ENCODE measurements at places on chromosomes 4 and X.
A peak's percentile ranks its signal among the peaks of the same experiment; 100 is the strongest.

- peak overlapping the region; percentile 60 for H3K27ac ChIP-seq
- no peaks in the 10 kb centered on the region for H3K27me3 ChIP-seq
- no peaks in the 10 kb centered on the region for H3K36me3 ChIP-seq
- DNase-seq = no peak
- no peak overlapping the region for H3K4me3 ChIP-seq
Observed at GRCh38 chrX:17605676-17606075, 131.6 kb upstream of the SCML1 start.

DNA sequence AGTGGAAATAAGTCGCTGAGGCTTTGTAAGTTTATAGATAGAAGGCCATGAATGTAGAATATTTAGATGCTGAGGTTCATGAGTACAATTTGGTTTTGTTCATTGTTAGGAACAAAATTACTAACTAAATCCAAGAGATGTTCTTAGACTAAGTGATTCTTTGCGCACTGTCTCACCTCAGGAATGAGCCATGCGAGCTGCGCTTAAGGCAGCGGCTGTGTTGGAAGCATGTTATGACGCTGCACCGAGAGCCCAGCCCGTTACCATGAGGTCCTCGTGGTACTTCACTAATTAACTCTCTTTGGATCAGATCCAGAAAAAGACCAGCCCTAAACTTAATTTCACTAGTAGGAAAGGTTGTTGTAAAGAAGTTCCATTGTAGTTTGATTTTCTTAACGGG lies 166.2 kb downstream of the RAPGEF2 start:
- DNase-seq = no peak
- H3K4me1 ChIP-seq = no peaks in the 10 kb centered on the region
- H3K27ac ChIP-seq = no peak overlapping the region

DNA sequence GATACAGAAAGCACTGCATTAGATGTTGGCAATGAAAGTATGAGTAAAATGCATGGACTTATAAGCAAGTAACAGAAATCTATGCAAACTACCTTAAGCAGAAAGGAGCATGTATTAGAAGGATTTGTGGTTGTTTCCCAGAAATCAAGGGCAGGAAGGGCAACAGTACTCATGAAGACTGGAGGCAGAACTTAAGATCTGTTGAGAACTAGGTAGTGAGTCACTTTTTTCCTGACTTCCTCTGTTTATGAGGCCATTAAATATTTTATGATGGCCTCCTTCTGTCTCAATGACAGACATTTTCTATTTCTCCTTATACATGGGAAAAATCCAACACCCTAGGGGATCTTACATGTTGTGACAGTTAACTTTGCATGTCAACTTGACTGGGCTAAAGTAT lies 398.2 kb downstream of the MID1IP1 start:
- no peak for DNase-seq
- H3K36me3 ChIP-seq = no peaks in the 10 kb centered on the region
- H3K27me3 ChIP-seq = no peaks in the 10 kb centered on the region
- no peak overlapping the region for H3K4me3 ChIP-seq
- no peaks in the 10 kb centered on the region for H3K4me1 ChIP-seq
- H3K27ac ChIP-seq = no peak overlapping the region

GRCh38 chr4:140659943-140660700 lies 91.4 kb upstream of the UCP1 start:
- H3K4me1 ChIP-seq = no peaks in the 10 kb centered on the region
- no peak overlapping the region for H3K27ac ChIP-seq
- H3K36me3 ChIP-seq = no peaks in the 10 kb centered on the region
- DNase-seq = no peak
- no peaks in the 10 kb centered on the region for H3K27me3 ChIP-seq

DNA sequence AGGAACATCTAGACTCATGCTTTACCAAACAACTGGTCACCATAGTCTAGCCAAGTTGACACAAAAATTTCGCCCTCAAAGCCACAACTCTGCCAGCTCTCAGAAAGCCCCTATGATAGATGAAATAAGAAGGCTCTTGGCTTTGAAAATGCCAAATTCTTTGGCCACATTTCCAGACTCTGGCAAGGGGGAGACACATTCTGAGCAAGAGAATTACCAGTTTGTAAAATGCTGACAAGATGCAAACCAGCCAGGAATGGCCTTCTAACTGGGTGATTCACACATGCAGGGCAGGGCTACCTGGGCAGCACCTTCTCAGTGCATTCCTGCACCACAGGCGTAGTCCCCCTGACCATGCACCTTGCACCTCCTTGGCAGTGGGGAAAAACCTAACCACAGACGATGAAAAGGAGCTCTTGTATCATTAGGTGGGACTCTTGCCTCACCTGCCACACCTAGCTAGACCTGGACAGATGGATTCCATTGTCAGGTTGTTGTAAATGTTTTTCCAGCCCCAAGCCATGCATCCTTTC lies 77.4 kb upstream of the CPEB2 start:
- no peaks in the 10 kb centered on the region for H3K4me1 ChIP-seq
- H3K27ac ChIP-seq = no peak overlapping the region
- DNase-seq = no peak
- H3K36me3 ChIP-seq = no peaks in the 10 kb centered on the region

DNA sequence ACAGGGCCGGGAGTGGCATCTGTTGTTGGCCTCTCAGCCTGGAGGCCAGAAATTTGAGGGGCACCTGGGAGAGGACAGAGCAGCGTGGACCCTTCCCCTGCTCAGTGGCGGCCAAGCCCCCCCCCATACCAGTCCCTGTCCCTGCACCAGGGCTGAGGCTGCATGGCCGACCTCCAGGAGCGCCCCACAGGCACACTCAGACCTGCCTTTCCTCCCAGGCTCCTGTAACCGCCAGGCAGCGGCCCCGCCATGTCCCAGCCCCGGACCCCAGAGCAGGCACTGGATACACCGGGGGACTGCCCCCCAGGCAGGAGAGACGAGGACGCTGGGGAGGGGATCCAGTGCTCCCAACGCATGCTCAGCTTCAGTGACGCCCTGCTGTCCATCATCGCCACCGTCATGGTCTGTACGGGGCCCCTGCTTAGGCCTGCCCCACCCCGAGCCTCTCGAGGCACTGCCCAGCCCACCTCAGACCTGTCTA lies 15.3 kb downstream of the TMEM175 start:
- no peaks in the 10 kb centered on the region for H3K27me3 ChIP-seq
- no peak for DNase-seq
- no peak overlapping the region for H3K27ac ChIP-seq

GRCh38 chr4:174873931-174874330 lies 44.2 kb upstream of the ADAM29 start:
- no peaks in the 10 kb centered on the region for H3K4me1 ChIP-seq
- no peaks in the 10 kb centered on the region for H3K27me3 ChIP-seq
- DNase-seq = no peak
- H3K36me3 ChIP-seq = no peaks in the 10 kb centered on the region

GRCh38 chr4:8438743-8439142 lies 1.8 kb downstream of the ACOX3 start:
- no peaks in the 10 kb centered on the region for H3K27me3 ChIP-seq
- H3K4me3 ChIP-seq = no peak overlapping the region
- no peaks in the 10 kb centered on the region for H3K36me3 ChIP-seq
- no peaks in the 10 kb centered on the region for H3K4me1 ChIP-seq

GRCh38 chr4:173405840-173406606 lies 7.1 kb upstream of the SCRG1 start:
- H3K27ac ChIP-seq = no peak overlapping the region
- no peak for DNase-seq
- no peaks in the 10 kb centered on the region for H3K27me3 ChIP-seq
- H3K4me3 ChIP-seq = no peak overlapping the region
- no peaks in the 10 kb centered on the region for H3K36me3 ChIP-seq

- H3K36me3 ChIP-seq = no peaks in the 10 kb centered on the region
- H3K4me1 ChIP-seq = no peaks in the 10 kb centered on the region
- no peak overlapping the region for H3K4me3 ChIP-seq
- H3K27me3 ChIP-seq = no peaks in the 10 kb centered on the region
- no peak overlapping the region for H3K27ac ChIP-seq
- DNase-seq = no peak
Observed at GRCh38 chrX:49910344-49910743, 12.1 kb upstream of the CLCN5 start.

- H3K27me3 ChIP-seq = no peaks in the 10 kb centered on the region
- peak overlapping the region; percentile 8 for H3K27ac ChIP-seq
- no peaks in the 10 kb centered on the region for H3K36me3 ChIP-seq
- no peaks in the 10 kb centered on the region for H3K4me1 ChIP-seq
- no peak for DNase-seq
Observed at GRCh38 chr4:147407261-147408045, 73.4 kb upstream of the EDNRA start.

DNA sequence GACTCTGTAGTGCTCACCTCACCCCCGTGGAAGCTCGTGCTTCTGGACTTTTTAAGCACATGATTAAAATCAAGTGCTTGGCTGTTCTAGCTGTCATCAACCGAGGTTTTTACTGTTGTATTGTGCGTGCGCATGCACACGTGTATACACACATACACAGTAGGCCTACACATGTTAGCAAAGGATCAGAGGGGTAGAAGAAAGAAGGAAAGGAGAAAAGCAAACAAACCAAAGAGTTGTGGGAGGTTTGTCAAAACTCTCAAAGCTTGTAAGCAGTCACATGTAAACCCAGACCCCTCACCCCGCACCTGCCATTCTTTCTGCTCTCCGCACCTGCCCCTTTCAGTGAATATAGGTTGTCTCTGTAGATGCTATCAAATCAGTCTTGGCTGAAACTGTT lies 311.8 kb downstream of the HS3ST1 start:
- no peaks in the 10 kb centered on the region for H3K4me1 ChIP-seq
- H3K27me3 ChIP-seq = no peaks in the 10 kb centered on the region
- no peak for DNase-seq
- H3K27ac ChIP-seq = no peak overlapping the region
- H3K4me3 ChIP-seq = no peak overlapping the region
- peaks cover 3% of the 10 kb centered on the region for H3K36me3 ChIP-seq

DNA sequence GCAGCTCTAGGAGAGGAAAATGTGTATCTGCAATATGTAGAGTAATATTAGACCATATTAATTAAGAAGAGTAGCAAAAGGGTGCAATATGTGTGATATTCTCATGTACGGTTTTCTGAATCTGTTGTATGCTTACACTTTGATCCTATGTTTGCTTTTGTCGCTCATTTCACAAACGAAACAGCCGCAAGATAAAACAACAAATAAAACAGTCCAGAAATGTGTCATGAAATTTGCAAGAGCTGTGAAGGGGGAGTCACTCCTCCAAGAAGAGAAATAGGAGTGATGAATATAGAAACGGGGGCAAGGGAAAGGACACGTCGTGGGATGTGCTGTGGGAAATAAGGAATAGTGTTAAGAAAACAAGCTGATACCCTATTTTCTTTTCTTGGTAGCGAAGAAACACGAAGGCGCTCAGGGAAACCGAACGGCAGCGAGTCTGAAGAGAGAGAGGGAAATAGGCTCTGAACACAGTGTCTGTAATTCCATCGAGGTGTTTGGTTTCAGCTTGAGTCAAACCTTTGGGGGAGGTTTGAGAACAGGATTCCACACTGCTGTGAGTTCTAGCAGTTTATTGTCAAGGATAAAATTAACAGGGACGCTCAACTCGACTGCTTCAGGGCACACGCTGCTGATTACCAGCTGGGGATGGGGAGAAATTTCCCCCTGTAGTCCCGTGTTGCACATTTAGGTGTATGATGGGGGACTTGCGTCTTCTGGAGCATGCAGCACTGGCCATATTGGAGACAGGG lies 595.6 kb upstream of the TENM3 start:
- H3K36me3 ChIP-seq = no peaks in the 10 kb centered on the region
- no peaks in the 10 kb centered on the region for H3K27me3 ChIP-seq
- DNase-seq = no peak
- H3K4me1 ChIP-seq = no peaks in the 10 kb centered on the region
- H3K4me3 ChIP-seq = no peak overlapping the region

DNA sequence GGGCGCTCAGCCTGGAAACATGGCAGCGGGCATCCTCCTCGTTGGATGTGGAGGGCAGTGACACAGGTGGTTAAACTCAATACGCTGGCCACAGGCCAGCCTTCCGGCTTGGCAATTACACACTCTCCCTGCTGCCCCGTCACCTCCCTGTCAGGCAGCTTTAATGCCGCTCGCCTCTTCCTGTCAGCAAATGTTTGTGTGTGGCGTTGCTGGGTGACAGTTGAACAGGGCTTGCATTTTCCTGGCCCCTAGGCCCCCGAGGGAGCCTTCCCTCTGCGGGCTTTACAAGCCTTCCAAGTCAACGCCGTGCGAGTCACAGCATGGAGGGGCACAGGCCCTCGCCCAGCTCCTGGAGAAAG lies 620.0 kb downstream of the BCOR start:
- DNase-seq = peak; percentile 34
- no peaks in the 10 kb centered on the region for H3K4me1 ChIP-seq
- no peaks in the 10 kb centered on the region for H3K27me3 ChIP-seq
- no peaks in the 10 kb centered on the region for H3K36me3 ChIP-seq

DNA sequence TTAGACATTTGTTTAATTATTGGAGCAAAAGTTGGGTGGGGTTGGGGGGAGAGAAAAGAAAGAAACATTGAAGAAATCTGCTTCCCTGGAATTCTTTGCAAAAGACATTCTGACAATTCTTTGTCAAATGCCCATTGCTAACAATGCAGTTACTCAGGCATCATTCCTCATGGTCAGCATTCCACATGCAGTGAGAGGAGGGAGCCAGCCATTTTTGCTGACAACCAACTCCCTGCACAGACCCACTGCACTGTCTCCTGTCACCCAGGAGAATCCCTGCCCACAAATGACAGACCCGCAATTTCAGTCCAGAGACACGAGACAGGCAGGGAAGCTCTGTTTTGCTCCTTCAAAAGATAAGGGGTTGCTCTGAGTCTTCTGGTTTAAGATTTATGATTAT lies 985.1 kb upstream of the SLIT2 start:
- H3K27ac ChIP-seq = no peak overlapping the region
- no peak overlapping the region for H3K4me3 ChIP-seq
- H3K27me3 ChIP-seq = no peaks in the 10 kb centered on the region
- no peak for DNase-seq
- no peaks in the 10 kb centered on the region for H3K36me3 ChIP-seq

GRCh38 chrX:10098270-10098713 lies 58.5 kb upstream of the CLCN4 start:
- no peaks in the 10 kb centered on the region for H3K4me1 ChIP-seq
- H3K27ac ChIP-seq = peak overlapping the region; percentile 28
- no peak overlapping the region for H3K4me3 ChIP-seq
- DNase-seq = no peak
- H3K27me3 ChIP-seq = no peaks in the 10 kb centered on the region

- no peak for DNase-seq
- no peak overlapping the region for H3K4me3 ChIP-seq
- H3K27ac ChIP-seq = no peak overlapping the region
- H3K27me3 ChIP-seq = no peaks in the 10 kb centered on the region
Observed at GRCh38 chr4:162707962-162708361, 458.7 kb downstream of the NAF1 start.

DNA sequence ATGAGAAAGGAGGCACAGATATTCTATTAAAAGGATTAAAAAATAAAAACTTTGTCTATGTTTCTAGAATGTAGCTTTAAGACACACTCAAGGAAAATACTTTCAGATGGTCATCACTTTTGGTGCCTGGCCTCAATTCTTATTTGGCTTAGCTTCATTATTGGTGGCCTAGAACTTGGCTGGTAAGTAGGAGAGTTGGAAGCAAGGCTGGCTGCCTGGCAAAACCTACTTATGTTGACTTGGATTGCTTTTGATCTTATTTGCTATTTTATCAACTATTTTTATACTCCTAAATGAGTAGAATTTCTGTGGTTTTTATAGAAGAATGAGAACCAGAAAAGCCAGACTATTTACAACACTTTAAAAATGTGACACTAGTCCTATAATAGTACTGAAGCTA lies 35.3 kb upstream of the JADE3 start:
- no peak for DNase-seq
- no peak overlapping the region for H3K4me3 ChIP-seq
- no peak overlapping the region for H3K27ac ChIP-seq

- peak overlapping the region; percentile 92 for H3K27ac ChIP-seq
- peak overlapping the region; percentile 98 for H3K4me3 ChIP-seq
- no peaks in the 10 kb centered on the region for H3K27me3 ChIP-seq
Observed at GRCh38 chr4:56976837-56977320, 527 bp downstream of the NOA1 start.
